ENCODE measurements at places on chromosomes 4 and X. TPM values are rescaled to one million over a fixed set of nuclear protein-coding genes. Genes with fewer than 3 reads are reported as not detected.

Gene VCX3B
- not detected for total RNA-seq

Gene ADAM29
- total RNA-seq = not detected

Gene PNMA6A
- 0.80 TPM for total RNA-seq

Gene ARHGAP6
- total RNA-seq = 15.3 TPM

Gene PDLIM3
- total RNA-seq = 15.9 TPM

Gene PNMA5
- total RNA-seq = not detected

Gene RAI2
- 0.78 TPM for total RNA-seq

Gene BEND4
- total RNA-seq = not detected

Gene NSUN7
- 0.32 TPM for total RNA-seq

Gene EIF1AX
- 43.3 TPM for total RNA-seq
